ENCODE measurements at places on chromosomes 12 and 14.

DNA sequence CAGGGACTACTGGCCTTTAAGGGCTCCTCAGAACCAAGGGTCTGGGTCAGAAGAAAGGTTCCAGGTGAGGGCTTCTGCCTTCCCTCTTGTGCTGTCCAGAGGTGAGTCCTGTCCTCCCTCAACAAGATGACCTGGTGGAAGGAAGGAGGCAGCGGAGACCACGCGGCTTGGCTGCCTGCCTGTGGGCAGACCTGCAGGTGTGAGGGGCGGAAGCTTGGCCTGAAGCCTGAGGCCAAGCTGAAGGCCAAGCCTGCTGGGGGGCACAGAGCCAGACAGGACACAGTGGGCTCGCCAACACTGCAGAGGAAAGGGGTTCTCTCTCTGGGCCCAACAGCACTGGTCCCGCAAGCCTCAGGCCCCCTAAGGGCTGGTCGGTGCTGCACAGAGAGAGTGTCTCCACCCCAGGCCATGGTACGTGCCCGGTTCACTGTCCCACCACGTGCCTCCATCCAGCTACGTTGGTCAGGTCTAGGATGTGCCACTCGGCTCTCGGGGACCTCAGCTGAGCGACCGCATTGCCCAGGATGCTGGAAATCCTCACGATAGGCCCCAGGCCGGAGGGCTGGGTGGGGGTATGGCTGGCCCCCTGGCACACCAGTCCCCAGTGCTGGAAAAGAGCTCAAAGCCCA, 170.0 kb upstream of the PRMT8 start:
- DNase-seq: no peak

DNA sequence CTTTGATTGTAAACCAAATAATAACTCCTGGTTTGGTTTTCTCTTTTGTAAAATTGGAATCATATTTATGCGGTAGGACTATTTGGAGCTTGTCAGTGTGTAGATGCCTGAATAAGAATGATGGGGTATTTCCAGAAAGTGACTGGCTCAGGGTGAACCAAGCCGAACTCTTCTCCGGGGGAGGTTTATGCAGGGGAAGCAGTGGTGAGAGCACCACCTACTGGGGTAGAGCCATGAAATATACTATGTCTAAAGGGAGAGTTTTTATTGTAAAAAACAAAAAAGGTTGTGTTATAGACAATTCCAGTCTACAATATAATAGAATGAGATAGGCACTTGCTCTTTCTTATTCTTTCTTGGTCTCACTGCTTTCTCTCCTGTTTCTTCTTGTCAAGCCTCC, 222.9 kb upstream of the SLC16A7 start:
- no peak for DNase-seq

- no peak for DNase-seq
Measured at GRCh38 chr14:74985806-74986205, 16.9 kb upstream of the EIF2B2 start.

GRCh38 chr12:3313675-3314663, 177.0 kb upstream of the PRMT8 start:
- no peak for DNase-seq

GRCh38 chr12:4454315-4454860, 8.8 kb upstream of the FGF6 start:
- no peak for DNase-seq

All from activated T-cell treated with anti-CD3 and anti-CD28 coated beads, Interleukin-2, amount 50 U/mL, for 4 hours (primary cell).